NCI-H774 (cell line): ENCODE measurements at places on chromosomes 4 and X.

DNA sequence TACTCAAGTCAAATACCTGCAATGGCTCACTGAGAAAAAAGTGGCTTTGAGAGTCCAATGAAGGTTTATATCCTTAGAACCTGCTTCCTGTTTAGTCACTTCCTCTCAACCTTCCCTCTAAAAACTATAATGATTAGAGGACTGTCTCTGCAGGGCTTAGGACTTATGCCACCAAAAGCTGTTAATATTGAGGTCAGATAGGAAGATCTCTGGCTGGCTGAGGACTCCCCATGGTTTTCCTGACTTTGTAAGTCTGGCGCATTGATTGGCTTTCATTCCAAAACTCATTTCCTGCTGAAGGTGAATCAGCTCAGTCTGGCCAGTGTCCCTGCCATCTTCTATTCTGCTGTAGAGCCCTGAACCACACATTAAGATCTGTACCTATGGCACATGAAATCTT, 140.9 kb upstream of the ANK2 start:
- no peak for DNase-seq

- DNase-seq: no peak
These were observed 19.8 kb upstream of the TBC1D14 start for GRCh38 chr4:6889736-6890324.

DNA sequence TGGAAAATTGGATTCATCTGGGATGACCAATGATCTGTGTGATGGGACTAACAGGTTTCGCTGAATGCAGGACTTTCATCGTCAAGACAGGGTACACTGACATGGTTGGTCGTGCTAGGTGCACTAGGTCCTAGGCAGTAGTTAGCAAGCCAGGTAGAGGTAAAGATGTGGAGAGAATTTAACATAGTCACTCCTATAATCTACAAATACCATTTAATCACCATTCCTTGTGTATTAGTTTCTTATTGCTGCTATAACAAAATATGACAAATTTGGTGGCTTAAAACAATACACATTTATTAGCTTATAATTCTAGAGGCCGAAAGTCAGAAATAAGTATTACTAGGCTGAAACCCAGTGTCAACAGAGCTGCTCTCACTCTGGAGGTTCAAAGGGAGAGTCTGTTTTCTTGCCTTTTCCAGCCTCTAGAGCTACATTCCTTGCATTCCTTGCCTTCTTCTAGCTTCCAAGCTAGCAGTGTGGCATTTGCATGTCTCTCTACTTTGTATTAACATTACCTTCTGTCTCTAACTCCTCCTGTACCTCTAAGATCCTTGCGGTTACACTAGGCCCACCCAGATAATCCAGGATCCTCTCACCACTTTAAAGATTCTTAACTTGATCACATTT, 98.7 kb upstream of the GRIA3 start:
- DNase-seq: no peak

DNA sequence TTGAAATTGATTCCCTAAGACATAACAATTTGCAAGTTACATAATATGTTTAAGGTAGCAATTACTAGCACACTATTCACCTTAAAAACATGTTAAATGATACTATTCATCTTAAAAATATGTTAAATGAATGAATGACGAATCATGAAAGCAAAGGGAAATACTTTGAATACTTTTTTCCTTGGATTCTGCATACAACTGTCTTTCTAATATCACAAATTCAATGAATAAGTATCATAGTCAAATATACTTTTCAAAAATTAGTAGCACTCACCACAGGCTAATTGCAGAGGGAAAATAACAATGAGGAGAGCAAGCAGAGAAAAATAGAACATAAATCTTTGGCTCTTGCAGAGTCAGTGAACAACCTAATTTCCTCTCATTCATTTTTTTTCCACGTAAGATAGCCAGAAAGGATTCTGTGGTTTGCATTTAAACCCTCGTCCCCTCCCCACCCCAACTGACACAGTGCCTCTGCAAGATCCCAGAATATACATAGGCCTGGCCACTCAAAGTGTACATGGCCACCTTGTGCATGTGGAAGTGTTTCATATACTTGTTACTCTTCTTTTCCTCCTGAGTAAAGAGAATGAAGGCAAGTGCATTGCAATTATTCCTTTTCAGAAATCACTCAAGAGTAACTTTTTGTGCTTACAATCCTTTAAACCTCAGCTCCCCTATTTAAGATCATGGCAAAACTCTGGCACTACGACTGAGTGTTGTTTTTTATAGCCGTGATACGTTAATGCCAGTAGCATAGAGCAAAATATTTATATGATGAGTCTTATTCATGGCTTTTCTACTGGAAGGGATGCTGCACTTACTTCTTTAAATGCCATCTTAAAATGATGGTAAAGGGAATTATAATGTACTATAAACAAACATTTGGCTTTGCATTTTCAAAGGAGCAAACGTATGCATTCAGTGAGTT, 236.4 kb downstream of the PDGFC start:
- DNase-seq: no peak
